ENCODE measurements at places on chromosomes 6 and 20.

DNA sequence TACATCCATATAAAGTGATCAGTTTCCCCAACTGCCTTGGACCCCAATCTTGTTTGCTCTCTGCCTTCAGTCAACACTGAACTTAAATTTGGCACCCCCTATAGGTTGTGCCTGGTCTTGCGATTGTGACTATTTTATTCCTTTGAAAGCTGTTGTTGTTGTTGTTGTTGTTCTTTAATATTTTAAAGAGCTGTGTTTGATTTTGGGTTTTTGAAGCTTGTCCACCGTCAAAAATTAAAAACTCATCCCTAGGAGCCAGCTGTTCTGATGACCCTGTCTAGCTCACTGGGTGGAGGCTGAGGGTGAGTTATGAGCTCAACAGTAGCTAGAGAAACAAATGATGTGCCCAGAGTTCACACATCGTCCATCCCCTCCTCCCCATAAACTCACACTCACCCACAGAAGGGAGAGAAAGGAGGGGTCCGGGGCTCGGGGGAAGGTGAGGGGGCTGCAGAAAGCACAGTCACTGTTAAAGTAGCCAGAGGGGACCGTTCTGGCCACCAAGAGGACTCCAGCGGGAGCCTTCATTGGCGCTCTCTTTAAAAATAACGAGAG is 4.0 kb downstream of the SIM1 start:
- no peak for DNase-seq

- no peak for DNase-seq
These were observed 12.4 kb upstream of the F13A1 start for GRCh38 chr6:6332811-6333244.

GRCh38 chr20:3382836-3383235 is 24.6 kb downstream of the DNAAF9 start:
- no peak for DNase-seq

DNA sequence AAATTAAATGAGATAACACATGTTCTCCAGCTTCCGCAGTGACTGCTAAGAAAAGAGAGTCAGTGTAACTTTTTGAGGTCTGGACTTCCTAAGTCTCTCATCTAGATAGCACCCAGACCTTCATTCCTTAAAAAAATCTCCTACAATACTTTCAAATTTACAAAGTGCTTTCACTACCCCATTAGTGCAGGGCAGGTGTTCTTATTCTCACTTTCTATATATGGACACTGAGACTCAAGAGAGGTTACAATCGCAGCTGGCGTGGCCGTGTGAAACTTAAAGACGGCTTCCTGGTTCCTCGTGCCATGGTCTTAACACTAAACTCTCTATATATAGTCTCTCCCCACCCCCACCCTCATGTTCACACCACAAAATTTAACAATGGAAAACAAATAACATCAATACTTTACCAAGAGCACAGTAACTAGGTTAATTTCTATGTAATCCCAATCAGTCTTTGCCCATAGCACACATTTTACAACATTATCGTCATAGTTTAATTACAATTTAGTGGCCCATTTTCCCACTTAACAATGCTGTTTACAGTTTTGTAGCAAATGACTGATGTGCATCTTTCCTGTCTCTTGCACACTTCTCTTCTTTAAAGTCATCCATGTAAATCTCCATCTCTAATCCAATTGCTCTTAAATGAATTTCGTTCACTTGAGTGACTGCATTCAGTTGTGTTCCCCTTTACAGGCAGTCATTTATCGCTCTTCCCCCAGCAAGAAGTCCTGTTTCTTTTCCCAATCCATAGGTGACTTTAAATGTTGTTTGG is 78.8 kb upstream of the ARID1B start:
- no peak for DNase-seq

- no peak for DNase-seq
These were observed 42.2 kb upstream of the OSTM1 start for GRCh38 chr6:108116546-108117426.

GRCh38 chr6:153108315-153108714 is 22.8 kb downstream of the RGS17 start:
- DNase-seq: no peak

- no peak for DNase-seq
These were observed 1.2 kb downstream of the TCFL5 start for GRCh38 chr20:62860391-62860923.
